ENCODE measurements at places on chromosomes 4 and X.

DNA sequence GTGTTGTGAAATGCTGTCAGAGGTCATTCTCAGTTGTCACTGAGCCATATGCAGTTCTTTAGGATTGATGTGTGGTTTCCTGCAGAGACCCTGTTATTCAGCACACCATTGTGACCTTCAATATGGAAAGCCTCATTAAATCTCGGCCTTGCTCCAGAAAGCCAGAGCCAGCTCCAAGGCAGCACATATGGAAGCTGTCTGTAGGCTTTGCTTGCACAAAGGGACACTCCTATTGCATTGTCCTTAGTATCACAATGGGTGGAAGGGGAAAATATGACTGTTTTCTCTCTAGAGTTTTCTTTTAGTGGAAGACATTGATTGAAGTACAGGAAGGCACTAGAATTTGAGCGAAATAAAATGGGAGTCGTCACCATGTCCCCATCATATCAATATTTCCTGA, 179.0 kb downstream of the CEP135 start:
- DNase-seq: no peak

- DNase-seq: no peak
Measured at GRCh38 chr4:588351-588849, 12.3 kb upstream of the TMEM271 start.

DNA sequence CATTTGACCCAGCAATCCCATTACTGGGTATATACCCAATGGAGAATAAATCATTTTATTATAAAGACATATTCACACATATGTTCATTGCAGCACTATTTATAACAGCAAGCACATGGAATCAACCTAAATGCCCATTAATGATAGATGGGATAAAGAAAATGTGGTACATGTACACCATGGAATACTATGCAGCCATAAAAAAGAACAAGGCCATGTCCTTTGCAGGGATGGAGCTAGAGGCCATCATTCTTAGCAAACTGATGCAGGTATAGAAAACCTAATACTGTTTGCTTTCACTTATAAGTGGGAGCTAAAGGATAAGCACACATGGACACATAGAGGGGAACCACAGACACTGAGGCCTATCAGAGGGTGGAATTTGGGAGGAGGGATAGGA, 22.6 kb downstream of the RASSF6 start:
- DNase-seq: no peak

GRCh38 chr4:148162991-148163390, 279.2 kb downstream of the NR3C2 start:
- DNase-seq: no peak

DNA sequence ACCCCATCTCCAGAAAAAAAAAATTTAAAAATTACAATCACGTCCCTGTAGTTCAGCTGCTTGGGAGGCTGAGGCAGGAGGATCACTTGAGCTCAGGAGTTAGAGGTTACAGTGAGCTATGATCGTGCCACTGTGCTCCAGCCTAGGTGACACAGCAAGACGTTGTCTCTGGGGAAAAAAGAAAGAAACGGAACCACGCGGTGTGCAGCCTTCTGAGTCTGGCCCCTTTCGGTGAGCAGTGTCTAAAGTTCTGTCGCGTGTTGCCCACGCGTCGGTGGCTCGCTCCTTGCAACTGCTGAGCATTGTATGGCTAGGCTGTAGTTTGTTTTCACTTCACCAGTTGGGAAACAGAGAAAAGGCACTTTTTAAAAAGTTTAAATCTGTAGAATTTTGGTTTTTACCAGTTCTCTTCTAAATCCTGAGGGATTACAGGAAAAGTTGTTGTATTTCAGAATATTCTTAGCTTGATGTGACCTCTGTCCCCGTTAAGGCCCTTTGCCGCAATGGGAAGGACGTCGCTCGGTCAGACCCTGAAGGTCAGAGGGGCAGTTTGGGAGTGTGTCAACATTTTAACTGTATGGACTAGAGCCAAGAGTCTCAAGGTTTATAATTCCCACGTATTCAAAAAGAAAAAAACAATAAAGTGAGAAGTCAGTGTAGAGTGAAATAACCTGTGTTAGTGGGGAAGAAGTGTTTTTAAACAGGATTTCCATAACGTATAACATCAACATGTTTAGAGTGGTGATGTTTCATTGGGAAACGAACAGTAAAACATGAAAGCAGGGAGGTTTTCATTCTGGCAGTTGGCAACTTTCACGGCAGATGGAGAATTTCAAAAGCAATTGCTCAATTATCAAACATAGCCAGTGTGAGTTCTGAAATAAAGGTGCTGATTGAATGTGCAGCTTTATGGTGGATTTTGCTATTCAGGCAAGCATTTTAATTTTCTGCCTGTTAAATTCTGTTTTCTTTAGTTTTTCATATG, 45.8 kb upstream of the MSANTD1 start:
- DNase-seq: peak; percentile 37

DNA sequence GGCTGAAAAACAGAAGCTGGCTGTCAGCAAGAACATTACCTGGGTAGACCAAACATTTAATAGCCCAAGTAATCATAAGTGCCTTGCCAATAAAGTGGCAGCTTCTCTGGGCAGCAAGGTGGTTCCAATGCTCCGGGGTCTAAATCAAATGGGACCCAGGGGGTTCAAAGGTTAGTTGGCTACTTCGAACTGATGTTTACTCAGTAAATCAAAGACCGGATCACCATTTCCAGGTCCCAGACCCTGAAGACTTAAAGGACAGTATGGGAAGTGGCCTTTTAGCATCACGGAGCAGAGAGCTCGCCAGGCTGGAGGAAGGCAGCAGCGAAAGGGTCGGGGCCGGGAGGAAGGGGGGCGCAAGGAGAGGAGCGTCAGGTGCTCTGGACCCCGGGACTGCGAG, 1.0 kb downstream of the SH3KBP1 start:
- DNase-seq: no peak

GRCh38 chrX:40391662-40392061, 189.1 kb upstream of the ATP6AP2 start:
- no peak for DNase-seq

GRCh38 chr4:87227751-87228151, 7.3 kb upstream of the KLHL8 start:
- no peak for DNase-seq

DNA sequence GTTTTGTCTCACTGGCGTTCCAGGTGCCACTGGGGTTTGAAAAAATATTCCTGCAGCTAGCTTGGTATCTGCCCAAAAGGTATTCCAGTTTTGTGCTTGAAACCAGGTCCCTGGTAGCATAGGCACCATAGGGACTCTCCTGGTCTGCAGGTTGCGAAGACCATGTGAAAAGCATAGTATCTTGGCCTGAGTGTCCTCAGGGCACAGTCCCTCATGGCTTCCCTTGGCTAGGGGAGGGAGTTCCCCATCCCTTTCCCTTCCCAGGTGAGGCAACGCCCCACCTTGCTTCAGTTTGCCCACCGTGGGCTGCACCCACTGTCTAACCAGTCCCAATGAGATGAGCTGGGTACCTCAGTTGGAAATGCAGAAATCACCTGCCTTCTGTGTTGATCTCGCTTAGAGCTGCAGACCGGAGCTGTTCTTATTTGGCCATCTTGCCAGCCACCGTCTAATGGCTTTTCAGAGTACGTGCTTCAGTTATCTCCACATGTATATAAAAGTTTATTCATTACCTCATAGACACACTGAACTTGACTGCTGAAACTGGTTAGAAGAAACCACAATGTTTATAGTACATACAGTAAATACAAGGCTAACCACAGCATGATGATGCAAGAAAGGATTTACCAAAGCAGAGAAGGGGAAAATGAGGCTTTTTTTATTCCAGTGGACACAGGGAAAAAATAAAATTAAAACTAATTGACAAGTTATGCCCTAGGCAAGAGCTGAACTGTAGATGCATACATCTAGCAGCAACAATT, 10.6 kb downstream of the PBDC1 start:
- no peak for DNase-seq

DNA sequence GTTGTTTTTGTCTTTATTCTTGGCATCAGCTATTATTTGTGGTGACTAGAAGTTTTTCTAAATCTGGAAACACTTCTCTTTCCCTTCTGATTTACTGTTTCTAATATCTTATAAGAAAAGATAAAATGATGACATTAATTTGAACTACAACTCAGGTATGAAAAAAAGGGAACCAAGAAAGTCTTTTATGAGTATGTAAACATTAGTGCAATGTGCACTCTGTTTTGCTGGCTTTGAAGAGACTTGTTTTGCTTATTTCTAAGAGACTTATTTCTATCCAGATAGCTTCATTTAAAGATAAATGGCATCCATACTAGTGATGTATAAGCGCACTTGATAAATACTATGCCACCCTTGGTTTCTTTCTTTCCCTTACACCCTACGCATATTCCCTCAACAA, 10.1 kb upstream of the AMBN start:
- DNase-seq: no peak

DNA sequence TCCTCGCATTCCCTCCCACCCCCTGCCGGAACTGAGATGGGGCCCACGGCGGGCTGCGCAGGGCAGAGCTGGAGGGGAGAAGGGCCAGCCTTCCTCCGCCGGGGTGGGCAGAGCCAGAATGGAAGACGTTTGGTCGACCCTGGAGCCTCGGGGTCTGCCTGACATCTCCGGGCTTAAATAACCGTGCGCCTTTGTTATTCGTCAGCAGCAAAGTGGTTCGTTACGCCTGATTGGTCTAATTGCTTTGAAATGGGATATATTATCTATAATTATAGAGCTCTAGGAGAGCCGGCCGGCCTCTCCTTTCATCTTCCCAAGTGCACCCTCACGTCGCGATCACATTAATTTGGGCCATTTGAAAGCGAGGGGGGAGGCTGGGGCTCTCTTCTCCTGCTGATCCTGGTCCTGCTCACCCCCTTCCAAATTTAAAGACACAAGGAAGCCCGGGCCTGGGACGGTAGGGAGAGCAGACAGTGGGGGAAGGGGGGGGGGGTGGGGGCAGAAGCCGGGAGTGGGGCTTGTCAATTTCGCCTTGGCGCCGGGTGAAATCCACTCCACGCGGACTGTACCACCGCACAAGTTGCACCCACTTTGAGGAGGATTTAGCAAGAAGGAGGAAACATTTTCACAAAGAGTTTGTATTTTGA, 4.7 kb upstream of the MSX1 start:
- DNase-seq: no peak

DNA sequence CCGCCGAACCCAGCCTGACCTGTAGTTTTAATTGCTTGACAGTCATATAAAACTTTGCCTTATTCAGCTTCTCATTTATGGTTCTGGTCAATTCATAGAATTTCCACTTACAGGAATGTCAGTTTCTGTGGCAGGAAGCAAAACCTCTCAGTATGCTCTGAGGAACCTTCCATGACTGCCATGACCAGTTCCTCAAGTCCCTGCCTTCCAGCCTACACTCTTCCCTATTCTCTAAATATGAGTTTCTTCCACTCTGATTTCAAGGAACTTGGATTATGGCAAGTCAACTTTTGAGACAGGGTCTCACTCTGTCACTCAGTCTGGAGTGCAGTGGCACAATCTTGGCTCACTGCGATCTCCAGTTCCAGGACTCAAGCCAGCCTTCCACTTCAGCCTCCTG, 26.0 kb upstream of the NSUN7 start:
- no peak for DNase-seq

- no peak for DNase-seq
Measured at GRCh38 chrX:119105826-119106225, 21.8 kb downstream of the KIAA1210 start.

GRCh38 chr4:4869731-4870571, 10.5 kb downstream of the MSX1 start:
- no peak for DNase-seq

GRCh38 chr4:56321251-56321650, 66.0 kb downstream of the AASDH start:
- no peak for DNase-seq

DNA sequence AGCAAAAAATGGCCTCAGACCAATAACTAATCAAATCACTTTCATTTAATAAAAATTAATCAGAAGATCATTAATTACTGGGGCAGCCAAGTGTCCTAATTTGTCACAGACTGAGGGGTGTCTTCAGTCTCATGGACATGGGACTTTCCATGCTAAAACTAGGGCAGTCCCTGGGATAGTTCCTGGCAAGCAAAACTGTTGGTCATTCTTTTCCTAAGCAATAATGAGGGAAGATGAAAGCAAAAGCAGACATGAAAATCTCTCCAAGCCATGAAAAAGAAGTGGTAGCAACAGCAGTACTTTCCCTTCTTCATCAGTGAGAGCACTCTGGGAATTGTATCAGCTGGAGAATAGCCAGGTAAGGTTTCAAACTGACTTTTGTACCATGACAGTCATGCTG, 3.7 kb upstream of the ANTXR2 start:
- DNase-seq: no peak

- no peak for DNase-seq
Measured at GRCh38 chr4:107616838-107617389, 103.1 kb downstream of the PAPSS1 start.

GRCh38 chrX:17591741-17592110, 145.6 kb upstream of the SCML1 start:
- DNase-seq: no peak

- no peak for DNase-seq
Measured at GRCh38 chr4:68591204-68591603, 15.1 kb upstream of the UGT2B17 start.

DNA sequence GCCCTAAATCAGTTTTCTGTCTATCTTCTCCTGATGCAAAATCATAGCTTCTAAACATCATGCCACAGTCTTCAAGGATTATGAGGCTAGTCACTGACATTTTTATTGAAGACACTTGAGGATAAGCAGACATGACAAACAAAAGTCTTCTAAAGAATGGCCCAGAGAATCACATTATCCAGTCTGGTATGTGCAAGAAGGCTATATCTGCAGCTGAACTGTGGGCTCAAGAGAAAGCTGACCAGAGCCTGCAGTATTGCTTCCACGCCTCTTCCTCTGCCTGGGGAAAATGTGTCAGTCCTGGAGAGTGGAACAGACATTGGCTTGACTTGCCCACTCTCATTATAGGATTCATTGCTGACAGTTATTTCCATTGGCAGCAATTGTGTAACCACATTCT, 553.5 kb downstream of the SPOCK3 start:
- no peak for DNase-seq

- no peak for DNase-seq
Measured at GRCh38 chr4:125801373-125801772, 486.6 kb downstream of the FAT4 start.

DNA sequence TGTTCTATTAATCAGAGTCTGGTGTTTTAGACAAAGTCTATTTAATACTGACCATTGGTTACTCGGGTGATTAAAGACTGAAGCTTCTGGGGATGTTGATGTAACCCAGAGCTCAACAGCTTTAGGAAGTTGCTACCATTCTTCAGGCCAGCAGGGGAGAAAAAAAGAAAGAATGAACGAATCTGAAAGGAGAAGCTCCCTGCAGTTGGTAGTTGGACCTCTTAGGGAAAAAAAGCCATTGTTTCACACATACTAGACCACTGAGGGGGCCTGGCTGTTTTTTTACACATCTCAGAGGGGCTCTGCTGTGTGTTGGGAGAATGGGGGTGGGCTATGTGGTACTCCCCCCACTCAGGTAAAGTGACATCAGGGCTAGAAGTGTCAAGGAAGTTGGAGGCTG, 378.9 kb downstream of the KCNIP4 start:
- no peak for DNase-seq

- DNase-seq: no peak
Measured at GRCh38 chrX:68183612-68184214, 249.6 kb downstream of the OPHN1 start.
